ENCODE measurements at places on chromosomes 2 and 18. TPM values are rescaled to one million over a fixed set of nuclear protein-coding genes. Genes with fewer than 3 reads are reported as not detected.

DNA sequence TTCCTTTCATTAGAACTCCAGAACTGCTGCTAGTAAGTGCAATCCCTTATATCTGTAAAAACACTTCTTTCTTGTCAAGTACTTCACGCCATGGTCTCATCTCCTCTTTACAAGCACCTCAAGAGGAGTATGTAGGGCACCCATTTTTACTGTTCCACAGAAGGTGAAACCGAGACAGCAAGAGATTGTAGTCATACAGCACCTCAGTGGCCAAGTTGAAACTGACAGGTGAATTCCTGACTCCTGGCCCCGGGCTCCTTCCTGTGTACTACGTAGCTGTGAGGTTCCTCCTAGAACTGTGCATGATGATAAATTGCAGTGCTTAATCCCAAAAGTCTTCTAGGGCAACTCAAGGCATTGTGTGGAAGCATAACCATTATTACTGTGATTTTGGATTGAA lies 131.5 kb upstream of the MEIS1 start:
- no peak for DNase-seq

- DNase-seq: no peak
Measured at GRCh38 chr2:38475567-38475881, 98.5 kb upstream of the ATL2 start.

- peak; percentile 100 for DNase-seq
Measured at GRCh38 chr18:11980494-11981191, 664 bp upstream of the IMPA2 start.

GRCh38 chr18:22547807-22548561 lies 130.3 kb upstream of the CTAGE1 start:
- no peak for DNase-seq

DNA sequence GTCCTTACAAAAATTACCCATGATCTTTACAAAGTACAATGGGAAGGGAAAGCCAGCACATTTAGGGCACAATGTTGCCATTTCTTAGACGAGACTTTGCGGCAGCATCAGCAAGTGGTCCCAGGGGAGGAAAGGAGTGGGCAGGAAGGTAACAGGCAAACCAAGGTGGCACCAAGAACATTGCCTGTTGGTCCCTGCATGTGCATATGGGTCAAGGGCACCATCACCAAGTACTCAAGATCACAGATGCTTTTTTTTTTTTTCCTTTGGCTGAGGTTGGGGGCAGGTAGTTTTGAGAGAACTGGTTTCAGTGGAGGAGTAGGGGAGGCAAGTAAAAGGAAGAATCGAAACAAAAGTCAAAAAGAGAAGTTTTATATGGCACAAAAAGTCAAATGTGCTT lies 752 bp upstream of the CYTIP start:
- no peak for DNase-seq

DNA sequence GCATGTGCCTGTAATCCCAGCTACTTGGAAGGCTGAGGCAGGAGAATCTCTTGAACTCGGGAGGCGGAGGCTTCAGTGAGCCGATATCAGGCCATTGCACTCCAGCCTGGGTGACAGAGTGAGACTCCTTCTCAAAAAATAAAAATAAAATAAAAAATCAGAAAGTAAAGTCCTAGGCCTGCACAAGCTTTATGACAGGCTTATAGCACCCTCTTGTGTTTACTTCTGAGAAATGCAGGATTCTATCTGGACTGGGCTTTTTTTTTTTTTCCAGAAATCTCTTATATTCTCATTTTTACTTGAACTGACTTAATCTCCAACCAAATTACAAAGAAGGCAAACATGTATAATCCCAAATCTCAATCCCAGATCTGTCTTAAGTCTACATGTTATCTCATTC lies 26.1 kb upstream of the REG3G start:
- no peak for DNase-seq

DNA sequence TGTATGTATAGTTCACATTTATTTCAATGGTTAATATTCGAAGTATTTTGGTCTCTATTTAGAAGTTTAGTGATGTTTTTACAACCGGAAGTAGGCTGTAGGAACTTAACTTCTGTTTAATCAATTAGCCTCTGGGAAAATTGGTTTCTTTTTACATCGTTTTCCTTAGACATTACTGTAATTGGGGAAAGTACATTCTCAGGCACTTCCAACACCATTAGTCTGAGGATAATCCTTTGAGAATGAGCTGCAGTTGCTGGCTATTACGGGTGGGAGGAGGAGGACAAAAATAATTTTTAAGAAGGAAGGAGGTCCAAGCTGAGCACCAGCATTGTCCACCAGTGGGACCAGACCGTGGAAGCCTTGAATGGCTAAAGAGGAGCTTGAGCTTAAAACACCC lies 70.4 kb upstream of the ST3GAL5 start:
- no peak for DNase-seq

- no peak for DNase-seq
Measured at GRCh38 chr2:24080701-24081100, 3.9 kb downstream of the TP53I3 start.

DNA sequence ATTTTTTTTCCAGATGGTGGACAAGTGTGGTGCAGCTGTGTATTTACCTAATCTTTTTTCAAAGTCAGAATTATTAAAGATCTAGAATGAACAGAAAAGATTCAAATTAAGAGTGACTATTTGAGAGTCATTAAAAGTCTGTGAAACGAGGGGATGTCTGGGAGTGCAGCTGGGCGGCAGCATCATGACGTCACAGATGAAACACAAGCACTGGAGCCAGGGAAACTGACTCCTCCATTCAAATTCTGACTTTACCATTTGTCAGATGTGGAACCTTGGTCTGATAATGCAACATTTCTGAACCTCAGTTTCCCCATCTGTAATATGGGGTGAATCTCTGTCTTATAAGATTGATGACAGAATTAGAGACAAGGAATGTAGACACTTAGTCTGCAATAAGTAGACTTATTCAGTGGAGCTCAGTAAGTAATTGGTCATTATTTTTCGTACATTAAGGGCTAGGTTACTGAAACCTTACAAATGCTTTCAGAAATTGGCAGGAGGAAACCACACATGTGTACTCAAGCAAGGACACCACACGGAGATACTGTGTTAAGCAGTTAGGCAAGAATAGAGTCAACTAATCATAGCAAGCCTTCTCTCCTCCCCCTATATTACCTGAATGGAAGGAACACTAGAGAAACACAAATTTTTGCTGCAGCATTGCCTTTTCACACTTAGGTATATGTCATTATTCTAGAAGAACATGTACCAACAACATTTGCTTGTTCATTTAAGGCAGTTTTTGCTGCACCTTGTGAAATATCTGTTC lies 27.8 kb upstream of the CXXC1 start:
- DNase-seq: no peak

- no peak for DNase-seq
Measured at GRCh38 chr2:239116456-239117246, 268.8 kb downstream of the TWIST2 start.

DNA sequence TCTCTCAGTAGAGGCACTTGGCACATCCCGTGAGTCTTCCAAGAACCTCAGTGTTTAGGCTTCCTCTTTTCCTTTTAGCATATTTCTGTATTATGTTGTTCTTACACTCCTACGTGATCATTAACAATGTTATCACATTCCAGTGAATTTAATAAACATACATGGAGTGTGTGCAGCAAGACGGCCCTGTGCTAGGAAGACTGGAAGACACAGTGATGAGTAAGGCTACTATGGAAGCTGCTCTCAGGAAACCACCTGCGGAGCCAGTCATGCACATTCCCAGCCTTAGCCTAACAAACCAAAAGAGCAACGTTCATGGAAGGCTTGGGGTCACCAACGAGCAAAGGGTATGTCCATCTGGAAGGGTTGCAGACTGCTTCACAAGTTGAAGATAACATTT lies 103.4 kb downstream of the ETAA1 start:
- no peak for DNase-seq

DNA sequence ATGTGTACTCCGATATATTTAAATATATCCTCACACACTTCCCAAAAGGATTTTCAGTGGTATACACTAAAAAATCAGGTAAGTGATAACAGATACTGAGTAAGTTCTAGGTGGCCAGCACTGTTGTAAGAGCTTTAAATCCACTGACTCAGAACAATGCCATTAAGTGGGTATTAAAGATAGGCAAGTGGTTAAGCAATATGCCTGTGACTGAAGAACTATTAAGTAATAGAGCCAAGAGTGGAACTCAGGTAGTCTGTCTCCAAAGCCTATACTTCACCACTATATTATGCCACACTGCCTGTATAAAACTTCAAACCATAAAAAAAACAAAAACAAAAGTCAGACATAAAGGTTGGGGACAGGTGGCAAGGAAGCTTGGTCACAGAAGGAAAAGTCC lies 37.2 kb downstream of the THUMPD2 start:
- no peak for DNase-seq

DNA sequence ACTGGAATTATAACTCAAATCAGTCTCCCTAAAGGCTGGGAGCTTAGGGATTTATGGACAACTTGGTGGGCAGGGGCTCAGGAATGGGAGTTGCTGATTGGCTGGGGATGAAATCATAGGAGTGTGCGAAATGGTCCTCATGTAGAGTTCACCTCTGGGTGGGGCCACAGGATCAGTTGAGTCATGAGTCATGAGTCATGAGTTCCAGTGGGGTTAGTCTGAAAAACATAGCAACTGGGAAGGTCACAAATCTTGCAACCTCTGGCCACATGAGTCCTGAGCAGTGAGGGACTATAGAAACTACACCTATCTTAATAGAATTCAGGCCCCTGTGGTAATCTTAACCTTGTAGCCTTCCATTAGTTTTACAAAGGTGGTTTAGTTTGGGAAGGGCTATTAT lies 383.3 kb downstream of the RBM43 start:
- no peak for DNase-seq

GRCh38 chr2:173631127-173631460 lies 276.4 kb downstream of the CDCA7 start:
- DNase-seq: no peak

DNA sequence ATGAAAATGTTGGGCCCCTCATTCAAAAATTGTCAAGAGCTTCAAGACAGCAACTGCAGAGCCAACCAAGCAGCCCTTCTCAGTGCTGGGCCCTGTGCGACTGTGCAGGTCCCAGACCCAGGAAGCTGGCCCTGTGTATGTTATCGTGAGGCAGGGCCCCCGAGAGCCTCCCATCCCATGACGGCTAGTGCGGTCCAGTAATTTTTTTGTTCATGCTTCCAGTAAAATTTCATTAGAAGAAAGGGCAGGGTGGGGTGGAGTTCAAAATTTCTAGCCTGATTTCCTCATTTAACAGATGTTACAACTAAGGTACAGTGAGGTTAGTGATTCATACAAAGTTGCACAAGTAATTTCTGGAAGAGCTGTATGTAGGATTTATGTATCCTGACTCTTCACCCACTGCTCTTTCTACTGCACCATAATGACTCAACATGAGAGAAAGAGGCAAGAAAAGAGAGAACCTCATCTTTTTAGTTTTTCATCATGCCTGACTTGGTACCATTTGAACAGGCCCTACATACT lies 105.5 kb downstream of the ZEB2 start:
- DNase-seq: no peak

DNA sequence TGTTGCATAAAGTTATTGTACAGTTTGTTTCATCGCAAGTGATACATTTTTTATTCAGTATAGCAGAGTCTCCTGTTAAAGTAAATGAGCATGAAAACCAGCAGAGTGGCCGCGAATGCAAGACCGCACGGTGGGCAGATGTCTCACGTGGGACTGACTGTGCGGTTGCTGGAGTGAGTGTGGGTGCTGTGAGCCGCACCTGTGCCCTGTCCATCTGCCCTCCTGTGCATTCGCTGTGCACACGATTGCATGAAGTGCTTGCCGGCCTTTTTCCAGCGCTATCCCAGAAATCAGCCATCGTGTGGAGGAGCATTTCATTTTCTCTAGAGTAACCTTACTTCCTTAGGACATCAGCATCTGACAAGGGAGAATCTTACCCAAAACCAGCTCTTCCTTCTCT lies 118.7 kb downstream of the RNF144A start:
- DNase-seq: no peak

DNA sequence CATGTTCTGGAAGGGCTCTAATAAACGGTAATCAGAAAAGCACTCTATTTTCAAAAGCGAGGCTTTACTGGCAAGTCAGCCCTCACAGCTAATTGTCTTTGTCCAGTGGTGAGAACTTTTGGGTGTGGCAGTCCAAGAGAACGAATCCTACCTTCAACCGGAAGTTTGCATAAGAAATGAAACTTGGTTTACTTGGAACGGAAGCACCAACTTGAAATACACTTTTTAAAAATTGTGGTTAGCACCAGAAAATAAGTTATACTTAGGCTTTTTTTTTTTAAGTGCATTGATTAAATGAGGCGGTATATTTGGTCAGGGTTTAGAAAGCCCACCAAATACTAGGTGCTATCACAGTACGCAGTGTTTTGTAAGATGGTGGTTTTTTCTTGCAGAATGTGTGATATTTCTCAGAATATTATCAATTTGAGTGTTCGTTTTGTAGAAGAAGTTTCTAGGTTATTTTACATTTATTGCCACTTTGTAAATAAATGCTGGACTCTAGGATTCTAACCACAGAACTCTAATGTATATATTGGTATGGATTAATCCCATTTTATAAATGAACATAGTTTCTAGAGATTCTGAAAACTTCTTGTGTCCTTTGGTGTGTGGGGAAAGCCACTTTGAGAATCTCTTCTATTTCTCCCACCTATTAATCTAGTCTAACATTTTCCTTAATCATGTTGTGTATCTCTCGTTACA lies 1.2 kb downstream of the MYL12A start:
- DNase-seq: peak; percentile 31

- no peak for DNase-seq
Measured at GRCh38 chr2:18297534-18298058, 262.9 kb downstream of the RDH14 start.

DNA sequence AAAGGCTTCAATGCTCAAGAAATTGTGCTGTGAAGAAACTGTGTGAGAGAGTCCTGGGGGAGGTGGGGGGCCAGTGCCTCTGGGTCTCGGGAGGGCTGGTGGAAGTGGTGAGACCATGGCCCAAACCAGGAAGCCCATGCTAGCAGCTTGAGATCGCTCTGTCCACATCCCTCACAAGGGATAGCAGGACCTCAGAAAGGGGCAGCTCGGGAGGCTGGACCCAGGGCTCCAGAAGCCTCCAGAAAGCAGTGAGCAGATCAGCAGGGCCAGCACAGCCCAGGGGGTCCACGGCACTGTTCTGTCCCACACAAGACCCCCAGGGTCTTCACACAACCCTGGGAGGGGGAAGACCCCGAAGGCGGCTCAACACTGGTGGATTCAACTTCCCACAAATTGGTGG lies 24.1 kb downstream of the ST8SIA5 start:
- DNase-seq: no peak

- no peak for DNase-seq
Measured at GRCh38 chr2:175036582-175037018, 31.4 kb upstream of the CHN1 start.

GRCh38 chr18:37584952-37585695 lies 19.5 kb upstream of the CELF4 start:
- DNase-seq: no peak

Gene RBM43
- total RNA-seq: 5.0 TPM

Gene NEU2
- not detected for total RNA-seq

Gene TEX51
- total RNA-seq: not detected

Gene SLC16A14
- total RNA-seq: 2.5 TPM

Gene FZD7
- total RNA-seq: 10.0 TPM

Gene ACTG2
- 765 TPM for total RNA-seq

Gene ASAP2
- 63.8 TPM for total RNA-seq

Gene IKZF2
- 7.7 TPM for total RNA-seq

Gene FOXD4L1
- 0.27 TPM for total RNA-seq

Gene AMMECR1L
- total RNA-seq: 15.0 TPM
